ENCODE measurements at places on chromosomes 13 and 19. TPM values are rescaled to one million over a fixed set of nuclear protein-coding genes. Genes with fewer than 3 reads are reported as not detected.
A peak's percentile ranks its signal among the peaks of the same experiment; 100 is the strongest.

DNA sequence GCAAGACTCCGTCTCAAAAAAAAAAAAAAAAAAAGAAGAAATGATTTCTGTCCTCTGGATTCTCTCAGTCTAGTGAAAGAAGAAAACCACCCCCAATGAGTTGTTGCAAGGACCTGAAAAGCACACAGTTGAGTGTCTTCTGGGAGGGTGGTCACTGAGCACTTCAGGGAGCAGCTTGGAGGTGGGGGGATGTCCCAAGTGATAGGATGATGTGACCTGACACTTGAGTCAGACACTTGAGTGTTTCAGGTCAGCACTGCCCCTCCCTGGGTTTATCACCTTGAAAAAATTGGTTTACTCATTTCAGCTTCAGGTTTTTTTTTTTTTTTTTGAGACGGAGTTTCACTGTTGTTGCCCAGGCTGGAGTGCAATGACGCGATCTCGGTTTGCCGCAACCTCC lies 63.2 kb downstream of the ZNF823 start:
- no peak for DNase-seq

DNA sequence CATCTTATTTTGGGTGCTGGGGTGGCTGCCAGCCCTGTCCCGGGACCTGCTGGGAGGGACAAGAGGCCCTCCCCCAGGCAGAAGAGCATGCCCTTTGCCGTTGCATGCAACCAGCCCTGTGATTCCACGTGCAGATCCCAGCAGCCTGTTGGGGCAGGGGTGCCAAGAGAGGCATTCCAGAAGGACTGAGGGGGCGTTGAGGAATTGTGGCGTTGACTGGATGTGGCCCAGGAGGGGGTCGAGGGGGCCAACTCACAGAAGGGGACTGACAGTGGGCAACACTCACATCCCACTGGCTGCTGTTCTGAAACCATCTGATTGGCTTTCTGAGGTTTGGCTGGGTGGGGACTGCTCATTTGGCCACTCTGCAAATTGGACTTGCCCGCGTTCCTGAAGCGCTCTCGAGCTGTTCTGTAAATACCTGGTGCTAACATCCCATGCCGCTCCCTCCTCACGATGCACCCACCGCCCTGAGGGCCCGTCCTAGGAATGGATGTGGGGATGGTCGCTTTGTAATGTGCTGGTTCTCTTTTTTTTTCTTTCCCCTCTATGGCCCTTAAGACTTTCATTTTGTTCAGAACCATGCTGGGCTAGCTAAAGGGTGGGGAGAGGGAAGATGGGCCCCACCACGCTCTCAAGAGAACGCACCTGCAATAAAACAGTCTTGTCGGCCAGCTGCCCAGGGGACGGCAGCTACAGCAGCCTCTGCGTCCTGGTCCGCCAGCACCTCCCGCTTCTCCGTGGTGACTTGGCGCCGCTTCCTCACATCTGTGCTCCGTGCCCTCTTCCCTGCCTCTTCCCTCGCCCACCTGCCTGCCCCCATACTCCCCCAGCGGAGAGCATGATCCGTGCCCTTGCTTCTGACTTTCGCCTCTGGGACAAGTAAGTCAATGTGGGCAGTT lies 8.6 kb downstream of the CALM3 start:
- DNase-seq, result no peak

- peak; percentile 70 for DNase-seq
These were observed at the start of gene SLC8A2 for GRCh38 chr19:47471733-47472457. TSS of gene SLC8A2 (minus strand) at chr19:47471893. CDS start at chr19:47466403, 5,490 bp downstream.

FCGBP gene
- 3.1 TPM for total RNA-seq

Data from H1 (cell line).